Activated naive CD4-positive, alpha-beta T cell treated with anti-CD3 and anti-CD28 coated beads, Interleukin-2, amount 10 ng/mL, durations not matched to agents 5 hours and 36 hours (primary cell): ENCODE measurements at places on chromosomes 6 and 20. TPM values are rescaled to one million over a fixed set of nuclear protein-coding genes. Genes with fewer than 3 reads are reported as not detected.

Gene C6orf52
- 0.94 TPM for total RNA-seq

Gene LRRN4
- total RNA-seq: not detected

Gene BHLHE23
- total RNA-seq: not detected

Gene C6orf132
- total RNA-seq: not detected

Gene OR2H1
- not detected for total RNA-seq

Gene LTB
- 1,452 TPM for total RNA-seq

Gene PPP2R5D
- 44.2 TPM for total RNA-seq

Gene XKR7
- not detected for total RNA-seq

Gene ZNF391
- total RNA-seq: 1.6 TPM

Gene C20orf173
- total RNA-seq: not detected

Gene CCN2
- not detected for total RNA-seq

Gene RPL7L1
- total RNA-seq: 70.8 TPM

Gene CHD6
- total RNA-seq: 49.8 TPM

Gene LAMA2
- not detected for total RNA-seq

Gene CLPSL1
- not detected for total RNA-seq

Gene CTAGE9
- not detected for total RNA-seq

Gene DLL1
- 0.87 TPM for total RNA-seq

Gene GPRC6A
- total RNA-seq: not detected

Gene B3GALT4
- total RNA-seq: 23.9 TPM

Gene POU5F1
- not detected for total RNA-seq

Gene RALGAPA2
- 30.6 TPM for total RNA-seq

Gene GNRH2
- total RNA-seq: 0.96 TPM

Gene UST
- total RNA-seq: 0.48 TPM

Gene CYP39A1
- total RNA-seq: not detected

Gene ANKEF1
- 6.9 TPM for total RNA-seq

Gene PPIL6
- total RNA-seq: not detected

Gene MRPL14
- total RNA-seq: 49.2 TPM

Gene ADGB
- total RNA-seq: not detected

Gene MEP1A
- not detected for total RNA-seq

Gene NKX2-4
- not detected for total RNA-seq

Gene FAM217A
- not detected for total RNA-seq

Gene PPP1R16B
- 78.0 TPM for total RNA-seq

Gene MUC22
- not detected for total RNA-seq
